SW 1271 (cell line): ENCODE measurements at places on chromosomes 6 and 20.

DNA sequence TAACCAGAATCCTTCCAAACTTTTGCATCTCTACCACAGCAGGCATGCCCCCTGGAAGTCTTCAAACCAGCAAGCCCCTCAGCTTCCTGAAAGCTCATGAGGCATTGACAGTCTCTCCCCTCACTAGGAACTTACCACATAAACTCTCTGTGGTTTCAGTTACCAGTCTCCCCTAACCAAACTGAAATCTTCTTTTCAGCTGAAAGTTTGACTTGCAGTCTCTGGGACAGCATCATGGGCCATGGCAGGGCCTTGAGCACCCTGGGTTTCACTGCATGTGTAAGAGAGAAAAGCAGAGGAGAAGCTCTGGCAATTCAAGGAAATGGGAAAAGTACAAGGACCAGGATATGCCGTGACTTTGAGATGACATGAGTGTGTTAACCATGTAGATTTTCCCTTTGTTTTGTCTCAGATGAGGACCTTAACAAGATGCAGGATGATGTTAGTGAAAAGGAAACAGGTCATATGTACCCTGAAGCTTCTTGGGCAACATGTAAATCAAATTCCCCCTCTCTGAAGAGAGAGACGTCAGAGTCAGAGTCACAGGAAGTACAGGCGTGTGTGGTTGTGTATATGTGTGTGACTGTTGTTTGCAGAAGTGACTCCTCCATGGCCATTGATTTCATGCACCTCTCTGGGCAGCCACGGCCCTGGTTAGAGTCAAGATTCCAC lies 106.3 kb downstream of the TNFRSF21 start:
- DNase-seq = no peak

- no peak for DNase-seq
These were observed 74.8 kb downstream of the PHACTR1 start for GRCh38 chr6:12791371-12791770.

- DNase-seq = no peak
These were observed 59.2 kb upstream of the LY86 start for GRCh38 chr6:6529275-6529674.

DNA sequence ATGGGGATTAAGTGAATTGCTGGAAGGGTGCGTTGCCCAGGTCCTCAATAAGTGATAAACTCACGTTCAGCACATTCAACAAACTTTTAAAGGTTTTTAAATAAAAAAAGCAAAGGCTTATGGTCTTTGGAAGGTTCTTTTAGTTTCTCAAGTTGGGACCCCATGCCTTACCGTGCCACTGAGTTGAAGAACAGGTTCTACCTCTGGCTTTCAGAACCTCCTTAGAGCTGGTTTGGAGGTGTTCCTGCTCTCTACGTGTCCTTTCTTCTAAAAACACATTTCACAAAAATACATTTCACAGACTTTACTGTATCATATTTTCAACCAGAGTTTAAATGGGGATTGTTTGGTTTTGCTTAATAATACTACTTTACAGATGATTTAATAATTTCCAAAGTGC lies 29.0 kb downstream of the ARID1B start:
- DNase-seq = no peak

DNA sequence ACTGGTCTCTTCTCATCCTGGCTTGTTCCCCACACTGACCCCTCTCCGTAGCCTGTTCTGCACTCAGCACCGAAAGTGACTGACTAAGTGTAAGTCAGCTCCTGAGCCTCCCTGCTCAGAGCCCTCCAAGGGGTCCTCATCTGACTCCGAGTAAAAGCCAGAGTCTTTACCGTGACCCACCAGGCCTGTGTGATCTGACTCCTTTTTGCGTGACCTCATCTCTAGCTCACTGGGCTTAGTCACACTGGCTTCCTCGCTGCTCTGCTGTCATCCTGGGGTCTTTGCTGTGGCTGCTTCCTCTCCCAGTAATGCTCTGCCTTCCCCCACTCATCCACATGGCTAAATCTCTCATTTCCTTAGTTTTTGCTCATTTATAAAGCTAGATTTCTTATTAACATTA lies 116.6 kb downstream of the PLCB4 start:
- DNase-seq = no peak

- DNase-seq = no peak
These were observed 100.1 kb downstream of the TNFRSF21 start for GRCh38 chr6:47209632-47210031.

- no peak for DNase-seq
These were observed 41.2 kb downstream of the SLC35D3 start for GRCh38 chr6:136963259-136963658.

DNA sequence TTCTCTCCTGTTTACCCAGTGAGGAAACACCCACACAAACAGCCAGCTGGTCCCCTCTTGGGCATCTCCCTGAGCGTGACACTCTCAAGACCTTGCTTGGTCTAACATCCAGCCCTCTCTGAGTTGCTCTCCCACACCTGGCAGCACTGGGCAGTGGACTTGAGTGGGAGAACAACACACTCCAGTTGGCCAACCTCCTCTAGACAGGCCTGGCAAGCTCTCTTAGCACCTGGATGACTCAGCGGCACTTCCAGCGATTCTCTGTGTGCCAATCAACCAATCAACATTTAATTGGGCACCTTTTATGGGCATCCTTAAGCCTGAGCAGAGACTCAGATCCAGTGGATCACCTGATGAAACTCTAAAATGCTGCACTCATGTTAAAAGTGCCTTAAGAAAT lies 76.6 kb upstream of the QKI start:
- no peak for DNase-seq

DNA sequence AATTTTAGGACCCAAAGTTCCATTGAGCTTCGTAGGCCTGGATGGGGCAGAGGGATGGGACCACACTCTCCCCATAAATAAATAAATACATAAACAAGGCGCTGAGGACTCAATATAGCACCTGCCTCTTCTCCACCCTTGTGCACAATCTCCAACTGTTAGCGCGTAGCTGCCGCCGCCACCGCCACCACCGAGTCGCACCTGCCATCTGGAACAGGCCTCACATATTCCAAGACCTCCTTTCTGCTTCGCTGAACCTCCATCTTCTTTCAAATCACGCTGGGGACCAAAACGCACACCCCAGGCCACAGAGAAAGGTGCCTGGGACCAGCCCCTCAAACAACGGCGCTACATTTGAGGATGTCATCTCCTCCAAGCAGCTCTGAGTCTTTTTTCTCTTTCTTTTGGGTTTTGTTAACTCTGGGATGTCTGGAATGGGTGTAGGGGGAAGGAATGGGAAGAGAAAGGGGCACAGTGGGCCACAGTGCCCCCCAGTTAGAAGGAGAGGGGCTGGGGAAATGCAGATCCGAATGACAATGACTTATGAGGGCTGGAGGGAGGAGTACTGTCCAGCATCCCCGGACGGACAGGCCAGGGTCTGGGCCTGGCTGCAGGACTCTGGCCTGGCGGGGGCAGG lies 49.7 kb downstream of the NOL4L start:
- DNase-seq = no peak

DNA sequence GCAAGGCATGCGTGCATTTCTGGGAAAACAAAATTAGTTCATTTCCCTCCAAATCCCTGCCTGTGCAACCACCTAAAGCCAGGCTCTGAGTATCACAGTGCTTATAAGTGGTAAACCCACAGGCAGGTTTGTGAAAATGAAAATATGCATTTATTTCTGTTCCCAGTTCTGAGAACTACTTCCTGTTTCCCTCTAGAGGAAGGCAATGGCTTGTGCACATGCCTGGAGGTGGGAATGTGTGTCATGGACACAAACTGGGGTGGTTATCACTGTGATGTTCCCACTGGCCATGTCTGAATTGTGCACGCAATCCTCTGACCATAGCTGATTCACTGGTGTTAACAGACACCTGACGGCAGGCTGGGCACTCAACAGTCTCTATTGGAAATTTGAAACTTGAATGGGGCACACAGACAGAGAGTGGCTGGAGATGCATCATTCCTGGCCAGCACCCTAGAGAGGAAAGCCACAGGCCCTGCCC lies 26.3 kb downstream of the FAM110A start:
- DNase-seq = no peak

GRCh38 chr6:117205876-117206275 lies 59.5 kb upstream of the VGLL2 start:
- DNase-seq = no peak

GRCh38 chr6:40537446-40537845 lies 49.7 kb downstream of the LRFN2 start:
- no peak for DNase-seq

GRCh38 chr6:46888031-46888430 lies 33.7 kb downstream of the ADGRF5 start:
- DNase-seq = no peak

DNA sequence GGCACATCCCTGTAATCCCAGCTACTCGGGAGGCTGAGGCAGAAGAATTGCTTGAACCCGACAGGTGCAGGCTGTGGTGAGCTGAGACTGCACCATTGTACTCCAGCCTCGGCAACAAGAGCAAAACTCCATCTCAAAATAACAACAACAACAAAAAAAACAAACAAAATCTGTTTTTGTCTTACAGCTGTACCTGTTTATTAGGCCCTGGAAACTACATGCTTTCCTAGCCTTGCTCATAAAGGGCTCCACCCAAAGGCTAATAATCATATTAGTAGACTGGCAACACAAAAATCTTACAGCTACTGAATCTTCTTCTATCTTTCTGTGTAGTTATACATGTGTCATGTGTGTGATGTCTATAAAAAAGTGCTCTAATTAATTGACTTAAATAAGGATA lies 503.9 kb upstream of the EYS start:
- DNase-seq = no peak

DNA sequence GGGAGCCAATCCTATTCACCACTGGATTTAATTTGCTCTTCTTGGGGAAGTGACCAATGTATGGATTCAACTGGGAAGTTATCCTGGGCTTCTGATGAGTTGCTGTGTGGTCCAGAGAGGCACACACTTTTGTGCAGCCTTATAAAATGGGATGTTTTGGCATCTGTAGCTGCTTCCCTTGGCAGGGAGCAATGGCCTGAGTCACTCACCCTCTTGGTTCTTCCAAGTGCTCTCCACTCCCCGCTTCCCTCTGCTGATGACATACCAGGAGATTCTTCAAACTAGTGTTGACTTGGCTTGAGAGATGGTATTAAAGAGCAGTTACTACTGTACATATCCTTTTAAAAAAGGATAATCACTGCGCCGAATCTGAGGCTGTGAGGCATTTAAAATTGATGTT lies 105.8 kb downstream of the JARID2 start:
- no peak for DNase-seq

GRCh38 chr6:136728033-136728939 lies 64.0 kb downstream of the MAP3K5 start:
- no peak for DNase-seq

GRCh38 chr6:83517500-83517899 lies 5.2 kb downstream of the PRSS35 start:
- no peak for DNase-seq

- peak; percentile 51 for DNase-seq
These were observed 8.9 kb downstream of the ATXN1 start for GRCh38 chr6:16752206-16752866.

DNA sequence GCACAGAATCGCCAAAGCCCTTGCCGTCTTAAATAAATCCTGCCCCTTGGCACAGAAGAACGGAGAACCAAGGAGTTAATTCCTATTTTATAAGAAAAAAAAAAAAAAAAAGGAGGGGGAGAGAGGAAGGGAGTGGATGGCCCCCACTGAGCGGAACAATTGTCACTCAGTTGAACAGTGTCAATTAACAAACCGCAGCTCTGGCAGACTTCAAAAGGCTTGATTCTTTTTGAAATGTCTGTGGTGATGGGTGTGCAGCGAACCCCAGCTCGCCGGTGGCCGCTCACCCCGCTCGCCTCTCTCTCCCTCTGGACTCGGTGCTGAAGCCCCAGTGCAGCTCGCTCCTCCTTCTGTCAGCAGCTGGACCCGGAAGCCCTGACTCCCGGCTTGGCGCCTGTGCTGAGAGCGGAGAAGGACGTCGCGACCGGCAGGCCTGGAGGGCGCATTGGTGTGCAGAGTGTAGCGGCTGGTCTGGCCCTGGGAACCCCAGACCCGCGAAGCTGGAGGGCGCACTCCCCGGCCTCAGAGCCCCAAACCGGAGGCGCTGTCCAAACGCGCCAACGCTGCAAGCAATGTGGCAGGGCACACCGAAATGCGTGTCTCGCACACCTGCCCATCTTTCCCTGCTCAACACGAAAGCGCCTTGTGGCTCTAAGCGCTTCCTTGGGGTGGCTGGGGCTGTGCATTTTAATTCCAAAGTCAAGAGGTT lies 3.4 kb downstream of the LINC00237 start:
- no peak for DNase-seq

- peak; percentile 40 for DNase-seq
These were observed 30.0 kb downstream of the CDKAL1 start for GRCh38 chr6:20564269-20564668.

DNA sequence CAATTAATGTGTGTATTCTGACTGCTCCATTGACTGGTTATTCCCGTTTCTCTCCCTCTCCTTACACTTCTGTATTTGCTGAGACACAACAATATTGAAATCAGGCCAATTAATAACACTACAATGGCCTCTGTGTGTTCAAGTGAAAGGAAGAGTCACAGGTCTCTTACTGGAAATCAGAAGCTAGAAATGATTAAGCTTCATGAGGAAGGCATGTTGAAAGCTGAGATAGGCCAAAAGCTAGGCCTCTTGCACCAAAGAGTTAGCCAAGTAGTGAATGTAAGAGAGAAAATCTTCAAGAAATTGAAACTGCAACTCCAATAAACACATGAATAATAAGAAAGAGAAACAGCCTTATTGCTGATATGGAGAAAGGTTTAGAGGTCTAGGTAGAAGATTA lies 489.5 kb upstream of the CITED2 start:
- no peak for DNase-seq

- DNase-seq = no peak
These were observed 4.8 kb downstream of the SAMD10 start for GRCh38 chr20:63974402-63975200.

DNA sequence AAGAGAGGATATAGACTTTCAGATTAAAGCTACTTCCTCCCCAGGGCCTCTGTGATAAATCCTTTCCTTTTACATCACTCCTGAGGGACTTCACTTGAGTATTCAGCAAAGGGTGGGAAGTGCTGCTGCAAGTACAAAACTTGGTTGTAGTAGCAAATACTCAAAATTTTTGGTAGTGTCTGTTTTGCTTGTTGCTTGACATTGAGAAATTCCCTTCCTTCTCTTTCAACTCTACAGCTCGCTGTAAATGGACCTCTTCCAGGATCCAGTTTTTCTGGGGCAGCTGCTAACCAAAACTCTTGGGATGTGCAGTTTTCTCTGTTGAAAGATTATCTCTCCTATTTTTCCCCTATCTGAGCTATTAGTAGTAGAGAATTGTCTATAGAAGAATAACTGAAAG lies 472.0 kb downstream of the CD109 start:
- DNase-seq = no peak

DNA sequence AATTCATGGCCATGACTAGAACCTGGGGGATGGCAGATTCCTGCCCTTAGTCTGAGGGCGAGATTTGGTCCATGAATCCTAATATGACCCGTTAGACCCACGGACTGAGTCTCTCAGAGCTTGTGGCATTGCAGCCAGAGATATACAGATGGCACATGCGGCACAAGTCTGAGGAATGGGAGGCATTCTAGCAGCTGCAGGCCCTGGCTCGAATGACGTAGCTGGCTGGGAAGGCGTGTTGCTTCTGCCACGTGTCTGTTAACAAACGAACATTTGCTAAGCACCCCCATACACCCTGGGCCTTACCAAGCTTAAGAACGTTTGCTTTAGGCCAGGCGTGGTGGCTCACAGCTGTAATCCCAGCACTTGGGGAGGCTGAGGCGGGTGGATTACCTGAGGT lies 68.0 kb downstream of the CD164 start:
- no peak for DNase-seq

- DNase-seq = no peak
These were observed 16.8 kb downstream of the CASS4 start for GRCh38 chr20:56428881-56429280.

GRCh38 chr6:147826698-147827097 lies 318.2 kb downstream of the SAMD5 start:
- no peak for DNase-seq
